ENCODE measurements at places on chromosomes 3 and 15.

GRCh38 chr3:136617198-136617597 lies 135.0 kb downstream of the STAG1 start:
- DNase-seq, result no peak

GRCh38 chr15:25635191-25635590 lies 196.4 kb upstream of the UBE3A start:
- no peak for DNase-seq

- no peak for DNase-seq
Observed at GRCh38 chr3:30203301-30203700, 403.1 kb upstream of the TGFBR2 start.

DNA sequence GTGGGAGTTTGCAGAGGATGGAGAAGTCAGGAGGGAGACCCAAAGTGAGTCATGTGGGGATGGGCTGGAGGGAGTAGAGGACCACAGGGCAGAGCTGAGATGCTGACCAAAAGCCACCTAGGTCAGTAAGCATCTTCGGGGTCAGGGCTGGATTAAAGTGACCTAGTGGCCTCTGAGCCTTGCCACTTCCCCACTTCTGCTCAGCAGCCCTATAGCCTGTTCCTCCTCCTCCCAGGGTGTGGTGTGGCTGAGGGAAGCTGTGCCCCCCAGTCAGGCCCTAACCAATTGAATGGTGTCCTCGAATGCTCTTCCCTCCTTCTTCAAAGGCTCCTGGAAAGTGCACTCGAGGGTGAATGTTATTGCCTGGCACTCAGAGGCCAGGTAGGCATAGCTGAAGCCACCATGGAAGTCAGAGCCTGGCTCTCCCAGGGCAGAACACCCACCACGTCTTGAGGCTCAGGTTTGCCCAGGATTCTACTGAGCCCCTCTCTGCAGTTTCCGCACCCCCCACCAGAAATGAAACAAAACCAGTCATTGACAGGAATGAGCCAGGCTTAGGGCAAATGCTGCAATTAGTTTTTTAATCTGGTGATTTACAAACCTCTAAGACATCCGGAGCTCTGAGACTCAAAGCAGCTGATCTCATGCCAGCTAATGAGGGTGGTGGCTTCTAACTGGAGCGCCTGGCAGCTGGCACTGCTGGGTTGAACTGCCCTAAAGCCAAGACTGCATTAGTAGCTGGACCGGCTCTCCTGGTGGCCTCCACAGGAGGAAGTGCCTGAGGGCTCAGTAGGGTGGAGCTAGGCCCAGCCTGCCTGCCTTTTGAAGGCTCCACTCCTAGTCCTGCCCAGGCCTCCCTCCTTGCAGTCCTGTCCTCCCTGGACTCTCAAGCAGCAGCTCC lies 26.0 kb upstream of the VIPR1 start:
- DNase-seq, result no peak

DNA sequence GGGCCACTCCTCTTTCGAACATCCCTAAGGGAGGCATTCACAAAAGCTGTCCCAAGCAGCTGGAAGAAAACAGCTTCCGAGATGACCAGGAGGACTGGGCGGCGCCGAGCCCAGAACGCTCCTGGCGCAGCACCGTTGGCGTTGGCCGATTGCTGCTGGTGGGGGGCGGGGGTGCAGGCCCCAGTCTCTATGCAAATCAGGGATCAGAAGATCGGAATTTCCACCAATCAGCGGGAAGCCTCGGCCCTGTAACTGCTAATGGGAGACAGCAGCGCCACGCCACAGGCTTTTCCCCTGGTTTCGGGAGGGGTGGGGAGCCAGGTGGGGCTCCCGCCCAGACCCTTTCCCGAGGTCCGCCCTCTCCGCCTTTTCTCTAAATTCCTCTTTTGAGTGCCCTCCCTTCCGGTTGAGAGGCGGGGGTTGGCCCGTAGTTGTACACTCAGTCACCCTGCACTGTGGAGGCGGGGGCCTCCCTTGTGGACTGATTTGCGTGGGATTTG lies 27.0 kb downstream of the HMCES start:
- peak; percentile 48 for DNase-seq

GRCh38 chr3:177820683-177821316 lies 623.5 kb upstream of the TBL1XR1 start:
- DNase-seq, result no peak

GRCh38 chr3:37140899-37141541 lies 33.4 kb downstream of the LRRFIP2 start:
- DNase-seq, result no peak

- DNase-seq, result no peak
Observed at GRCh38 chr3:18208856-18209255, 216.3 kb downstream of the SATB1 start.

- no peak for DNase-seq
Observed at GRCh38 chr15:36331531-36332275, 247.7 kb upstream of the CDIN1 start.

- DNase-seq, result no peak
Observed at GRCh38 chr3:13040361-13041074, 32.7 kb downstream of the IQSEC1 start.

- peak; percentile 65 for DNase-seq
Observed at GRCh38 chr15:44584162-44584749, 47.3 kb downstream of the EIF3J start.

- DNase-seq, result no peak
Observed at GRCh38 chr3:71942432-71943187, 157.7 kb upstream of the PROK2 start.

- DNase-seq, result no peak
Observed at GRCh38 chr3:183044547-183045229, 54.6 kb downstream of the MCCC1 start.

DNA sequence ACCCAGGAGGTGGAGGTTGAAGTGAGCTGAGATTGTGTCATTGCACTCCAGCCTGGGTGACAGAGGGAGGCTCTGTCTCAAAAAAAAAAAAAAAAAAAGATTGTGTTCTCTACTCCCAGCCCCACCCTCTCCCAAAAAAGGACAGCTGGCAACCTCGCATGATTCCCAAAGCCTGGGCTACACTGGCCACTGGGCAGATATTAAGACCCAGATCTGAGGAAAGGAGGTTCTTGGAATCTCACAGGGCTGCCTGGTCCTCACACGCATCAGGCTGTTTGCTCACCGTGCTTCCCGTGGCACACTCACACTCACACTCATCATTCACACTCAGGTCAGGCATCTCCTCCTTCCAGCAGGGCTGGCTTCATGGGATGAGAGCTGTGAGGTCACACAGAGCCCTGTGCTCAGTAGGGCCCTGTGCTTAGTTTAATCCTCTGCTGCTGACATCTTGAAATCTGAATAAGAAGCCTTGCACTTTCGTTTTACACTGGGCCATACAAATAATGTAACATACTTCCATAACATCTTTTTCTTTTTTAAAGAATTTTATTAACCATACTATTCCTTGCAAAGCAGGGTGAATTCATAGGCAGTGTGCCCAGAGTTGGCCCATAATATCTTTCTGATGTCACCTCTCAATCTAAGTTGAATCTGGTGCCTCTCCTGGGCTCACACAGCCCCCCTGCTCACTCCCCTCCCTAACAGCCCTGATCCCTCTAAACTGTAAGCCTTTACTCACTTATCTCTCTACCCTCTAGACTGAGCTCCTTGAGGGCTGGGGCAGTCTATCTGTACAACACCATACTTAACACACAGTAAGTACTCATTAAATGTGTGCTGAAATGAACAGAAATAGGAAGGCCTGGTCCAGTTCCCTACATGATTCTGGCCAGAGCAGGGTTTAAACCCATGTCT lies 50.2 kb upstream of the C15orf39 start:
- DNase-seq, result no peak
